ENCODE measurements at places on chromosomes 3 and 15. TPM values are rescaled to one million over a fixed set of nuclear protein-coding genes. Genes with fewer than 3 reads are reported as not detected.

The PAK6 gene
- not detected for total RNA-seq

The TMEM212 gene
- total RNA-seq, result not detected

The CACNA2D2 gene
- total RNA-seq, result 0.13 TPM

GRCh38 chr3:12395349-12396012 lies 88.8 kb upstream of the TSEN2 start:
- no peak overlapping the region for H3K27ac ChIP-seq
- no peak overlapping the region for H3K4me3 ChIP-seq
- H3K4me1 ChIP-seq, result peaks cover 1% of the 10 kb centered on the region
- H3K27me3 ChIP-seq, result peaks cover 32% of the 10 kb centered on the region
- H3K36me3 ChIP-seq, result no peaks in the 10 kb centered on the region

DNA sequence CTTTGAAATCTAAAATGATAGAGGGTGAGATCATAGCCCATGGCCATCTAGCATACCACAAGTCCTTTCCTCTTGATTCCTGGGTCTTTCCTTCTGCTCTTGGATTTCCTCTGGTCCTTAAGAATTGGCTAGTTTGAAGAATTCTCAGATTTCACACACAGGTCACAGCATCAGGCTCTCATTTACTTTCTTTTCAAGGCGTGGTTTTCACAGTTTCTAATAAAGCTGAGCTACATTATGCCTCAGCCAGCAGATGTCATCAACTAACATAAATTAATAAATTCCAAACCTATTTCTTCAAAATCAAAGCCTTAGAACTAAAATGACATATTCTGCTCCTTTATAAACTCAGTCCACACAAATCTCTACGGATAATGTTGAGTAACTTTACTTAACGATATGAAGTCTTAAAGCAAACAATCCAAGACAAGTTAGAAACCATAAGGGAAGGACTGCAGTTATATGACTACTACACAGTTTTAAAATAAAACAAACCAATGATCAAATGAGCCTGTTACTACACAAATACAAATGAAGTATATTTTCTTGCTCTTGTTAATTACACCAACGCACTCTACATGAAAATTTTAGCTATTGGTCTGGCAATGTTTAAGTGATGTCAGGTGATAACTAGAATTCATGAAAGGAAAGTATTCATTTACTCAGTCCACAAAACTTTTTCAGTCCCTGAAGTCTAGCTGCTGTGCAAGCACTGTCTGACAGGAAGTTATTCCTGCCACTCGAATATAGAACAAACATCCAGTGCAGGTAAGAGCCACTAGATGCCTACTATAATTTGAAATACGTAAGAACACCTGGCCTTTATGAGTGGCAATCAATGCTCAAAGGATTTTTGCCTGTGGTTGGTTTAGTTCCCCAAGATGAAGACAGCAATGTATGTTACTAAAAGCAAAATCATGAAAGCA lies 9.2 kb downstream of the CCDC14 start:
- no peaks in the 10 kb centered on the region for H3K4me1 ChIP-seq
- peaks cover 17% of the 10 kb centered on the region for H3K36me3 ChIP-seq
- no peak overlapping the region for H3K4me3 ChIP-seq

- H3K4me3 ChIP-seq, result peak overlapping the region; percentile 91
- peaks cover 45% of the 10 kb centered on the region for H3K4me1 ChIP-seq
- H3K27ac ChIP-seq, result peak overlapping the region; percentile 87
- H3K27me3 ChIP-seq, result no peaks in the 10 kb centered on the region
Measured at GRCh38 chr3:184712248-184713039, 580 bp upstream of the MAGEF1 start.

DNA sequence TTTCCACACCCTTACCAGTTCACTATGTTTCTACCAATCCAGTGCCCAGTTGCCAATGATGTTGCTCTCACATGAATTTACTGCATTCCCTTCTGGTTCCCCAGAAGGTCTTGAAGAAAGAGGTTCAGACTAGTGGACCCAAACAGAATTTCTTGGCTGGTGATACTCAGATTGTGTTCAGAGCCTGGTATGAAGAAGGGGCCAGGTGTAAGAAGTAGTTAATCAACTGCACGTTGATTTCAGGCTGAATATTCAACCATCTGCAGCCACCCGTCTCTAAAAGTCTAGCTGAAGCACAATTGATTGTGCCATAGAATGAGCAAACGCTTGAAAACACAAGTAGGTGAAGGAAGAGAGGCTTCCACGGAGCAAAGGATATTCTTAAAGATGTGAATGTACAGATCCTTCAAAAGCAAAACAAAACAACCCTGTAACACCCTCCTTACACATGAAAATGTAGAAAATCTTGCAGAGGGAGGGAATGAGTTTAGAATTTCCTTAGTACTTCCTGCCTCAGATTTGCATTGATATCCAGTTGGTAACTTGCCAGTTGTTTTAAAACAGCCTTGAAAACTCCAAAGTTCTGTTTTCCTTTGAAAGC lies 4.7 kb downstream of the RBMS3 start:
- peaks cover 67% of the 10 kb centered on the region for H3K4me1 ChIP-seq
- no peak for DNase-seq
- peak overlapping the region; percentile 66 for H3K4me3 ChIP-seq
- H3K27ac ChIP-seq, result peak overlapping the region; percentile 95
- H3K36me3 ChIP-seq, result no peaks in the 10 kb centered on the region

DNA sequence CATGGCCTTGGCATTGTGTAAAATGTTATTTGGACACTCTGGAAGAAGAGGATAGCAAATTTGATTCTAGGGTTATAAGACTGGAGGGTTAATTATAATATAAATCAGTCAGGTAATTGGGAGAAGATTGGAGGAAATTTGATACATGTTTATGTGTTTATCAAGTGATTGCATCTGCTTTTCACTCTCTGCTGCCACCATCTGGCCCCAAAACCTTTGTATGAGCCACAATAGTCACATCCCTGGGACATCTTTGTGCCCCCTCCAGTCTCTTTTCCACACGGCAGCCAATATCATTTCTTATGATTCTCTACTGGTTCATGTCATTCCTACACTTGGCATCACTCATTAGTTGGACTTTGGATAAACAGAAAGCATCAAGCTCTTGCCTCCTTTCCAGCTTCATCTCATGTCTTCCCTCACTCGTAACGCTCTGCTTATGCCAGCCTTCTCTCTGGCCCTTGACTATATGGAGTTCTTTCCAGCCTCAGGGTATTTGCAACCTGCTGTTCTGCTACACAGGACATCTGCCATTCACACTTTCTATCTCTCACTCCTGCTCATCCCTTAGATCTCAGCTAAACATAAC lies 602.3 kb upstream of the SUCLG2 start:
- no peak for DNase-seq
- H3K4me3 ChIP-seq, result no peak overlapping the region
- H3K27me3 ChIP-seq, result no peaks in the 10 kb centered on the region
- no peaks in the 10 kb centered on the region for H3K4me1 ChIP-seq
- no peaks in the 10 kb centered on the region for H3K36me3 ChIP-seq
- no peak overlapping the region for H3K27ac ChIP-seq

DNA sequence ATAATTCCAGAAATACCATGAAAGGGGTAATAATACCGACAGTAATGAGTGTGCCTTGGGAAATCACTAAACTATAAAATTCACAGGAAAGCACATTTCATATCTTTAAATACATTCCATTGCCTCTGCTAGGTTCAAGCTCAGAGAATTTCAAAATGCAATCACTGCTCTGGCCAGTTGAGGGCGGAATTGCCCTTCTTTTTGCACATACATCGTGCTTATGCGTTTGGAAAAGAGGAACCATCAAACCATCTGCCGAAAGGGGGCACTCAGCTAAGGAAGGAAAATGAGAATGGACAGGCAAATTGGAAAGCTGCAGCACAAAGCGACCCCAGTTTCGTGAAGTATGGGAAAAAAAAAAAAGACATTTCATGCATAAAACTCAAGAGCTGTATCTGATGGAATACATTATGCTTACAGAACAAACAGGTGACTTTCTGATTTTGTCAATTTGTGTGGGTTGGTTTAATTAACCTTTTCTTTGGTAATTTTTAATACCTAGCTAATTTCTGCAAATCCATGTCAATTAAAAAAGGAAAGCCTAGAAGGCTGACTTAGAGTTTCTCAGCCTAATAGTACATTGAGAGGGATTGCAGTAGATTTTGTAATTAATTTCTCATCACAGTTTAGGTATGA lies 61.4 kb downstream of the TUSC7 start:
- H3K4me3 ChIP-seq, result no peak overlapping the region
- peaks cover 39% of the 10 kb centered on the region for H3K27me3 ChIP-seq
- DNase-seq, result peak; percentile 86
- no peaks in the 10 kb centered on the region for H3K36me3 ChIP-seq

GRCh38 chr15:93072411-93073394 lies 16.3 kb downstream of the RGMA start:
- H3K27me3 ChIP-seq, result peaks cover 27% of the 10 kb centered on the region
- DNase-seq, result peak; percentile 93
- H3K27ac ChIP-seq, result peak overlapping the region; percentile 68
- peak overlapping the region; percentile 87 for H3K4me3 ChIP-seq

GRCh38 chr3:172042136-172042662 lies 2.8 kb downstream of the FNDC3B start:
- peaks cover 7% of the 10 kb centered on the region for H3K36me3 ChIP-seq
- peaks cover 58% of the 10 kb centered on the region for H3K4me1 ChIP-seq
- no peak for DNase-seq
- peak overlapping the region; percentile 88 for H3K4me3 ChIP-seq

GRCh38 chr3:128067489-128067888 lies 15.3 kb downstream of the SEC61A1 start:
- no peak for DNase-seq
- H3K27ac ChIP-seq, result no peak overlapping the region
- H3K4me1 ChIP-seq, result peaks cover 1% of the 10 kb centered on the region
- peaks cover 67% of the 10 kb centered on the region for H3K36me3 ChIP-seq
- no peaks in the 10 kb centered on the region for H3K27me3 ChIP-seq
- no peak overlapping the region for H3K4me3 ChIP-seq

GRCh38 chr3:20905210-20905805 lies 719.3 kb upstream of the SGO1 start:
- no peak overlapping the region for H3K27ac ChIP-seq
- no peak overlapping the region for H3K4me3 ChIP-seq
- no peaks in the 10 kb centered on the region for H3K27me3 ChIP-seq
- DNase-seq, result no peak
- no peaks in the 10 kb centered on the region for H3K36me3 ChIP-seq

DNA sequence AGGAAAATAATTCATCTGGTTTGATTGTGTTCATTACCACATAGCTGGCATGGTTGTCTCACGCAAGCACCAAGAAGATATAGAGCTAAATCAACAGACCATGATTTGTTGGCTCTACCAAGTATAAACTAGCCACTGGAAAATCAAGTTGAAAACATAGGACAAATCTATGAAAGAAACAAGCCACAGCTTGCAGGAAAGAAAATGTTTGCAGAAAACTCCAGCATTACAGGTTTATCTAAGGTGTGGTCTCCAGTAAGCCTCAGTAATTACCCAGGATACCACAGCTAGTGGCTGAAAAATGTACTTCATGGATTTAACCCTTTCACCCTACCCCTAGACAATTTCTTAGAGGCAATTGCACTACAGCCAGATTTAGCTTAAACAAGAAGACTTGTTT lies 340.6 kb downstream of the SOX2 start:
- no peak for DNase-seq
- no peak overlapping the region for H3K4me3 ChIP-seq
- H3K27me3 ChIP-seq, result peaks cover 13% of the 10 kb centered on the region
- no peaks in the 10 kb centered on the region for H3K36me3 ChIP-seq
- no peak overlapping the region for H3K27ac ChIP-seq
- no peaks in the 10 kb centered on the region for H3K4me1 ChIP-seq
